ENCODE measurements at places on chromosomes 6 and 20. TPM values are rescaled to one million over a fixed set of nuclear protein-coding genes. Genes with fewer than 3 reads are reported as not detected.

KHDC1 gene
- 2.4 TPM for total RNA-seq

SMOC2 gene
- total RNA-seq: 8.9 TPM

FLRT3 gene
- 124 TPM for total RNA-seq

PRPH2 gene
- 1.9 TPM for total RNA-seq

LPIN3 gene
- total RNA-seq: 10.8 TPM

DNA sequence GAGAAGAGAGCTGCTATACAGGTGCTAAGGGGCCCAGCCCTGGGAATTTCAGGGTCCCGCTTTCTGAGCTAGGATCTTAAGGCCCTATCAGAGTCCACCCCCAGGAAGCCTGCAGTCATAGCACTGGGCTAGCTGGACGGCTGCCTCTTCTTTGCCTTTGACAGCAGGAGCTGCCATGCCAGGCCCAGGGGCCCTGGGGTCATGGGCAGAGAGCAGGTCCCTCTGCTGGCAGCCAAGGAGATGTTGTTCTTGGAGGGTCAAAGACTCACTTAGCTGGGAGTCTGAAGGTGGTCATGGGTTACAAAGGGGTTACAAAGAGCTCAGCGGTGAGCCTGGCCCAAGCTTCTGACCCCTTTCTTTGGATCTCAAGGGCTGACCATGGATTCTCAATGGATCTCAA is 52.7 kb downstream of the RPP21 start:
- no peaks in the 10 kb centered on the region for H3K36me3 ChIP-seq
- DNase-seq: no peak
- H3K27me3 ChIP-seq: peaks cover 50% of the 10 kb centered on the region
- H3K4me3 ChIP-seq: no peak overlapping the region
- no peak overlapping the region for H3K27ac ChIP-seq

GRCh38 chr6:11096109-11096508 is 2.5 kb downstream of the SMIM13 start:
- H3K27me3 ChIP-seq: no peaks in the 10 kb centered on the region
- no peak overlapping the region for H3K27ac ChIP-seq
- no peak overlapping the region for H3K4me3 ChIP-seq
- H3K4me1 ChIP-seq: peaks cover 27% of the 10 kb centered on the region

DNA sequence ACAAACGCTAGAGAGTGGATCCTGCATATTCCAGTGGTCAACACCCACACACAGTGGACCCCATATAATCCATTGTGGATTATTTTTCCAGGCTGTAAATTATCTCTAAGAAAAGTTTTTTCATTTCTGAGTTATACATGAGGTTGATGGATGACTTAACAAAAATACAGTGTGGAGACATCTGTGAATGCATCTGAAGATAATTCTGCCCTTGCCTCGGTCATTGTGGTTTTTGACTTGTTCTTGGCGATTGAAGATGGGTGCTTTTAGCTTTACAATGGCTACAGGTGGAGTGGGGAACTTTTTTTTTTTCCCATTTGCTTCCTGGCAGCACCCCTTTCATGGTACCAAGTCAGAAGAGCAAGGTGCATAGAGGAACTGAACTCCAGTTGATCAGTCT is 242.7 kb downstream of the MYLK4 start:
- DNase-seq: no peak
- no peaks in the 10 kb centered on the region for H3K4me1 ChIP-seq
- H3K4me3 ChIP-seq: no peak overlapping the region
- no peak overlapping the region for H3K27ac ChIP-seq
- no peaks in the 10 kb centered on the region for H3K36me3 ChIP-seq

DNA sequence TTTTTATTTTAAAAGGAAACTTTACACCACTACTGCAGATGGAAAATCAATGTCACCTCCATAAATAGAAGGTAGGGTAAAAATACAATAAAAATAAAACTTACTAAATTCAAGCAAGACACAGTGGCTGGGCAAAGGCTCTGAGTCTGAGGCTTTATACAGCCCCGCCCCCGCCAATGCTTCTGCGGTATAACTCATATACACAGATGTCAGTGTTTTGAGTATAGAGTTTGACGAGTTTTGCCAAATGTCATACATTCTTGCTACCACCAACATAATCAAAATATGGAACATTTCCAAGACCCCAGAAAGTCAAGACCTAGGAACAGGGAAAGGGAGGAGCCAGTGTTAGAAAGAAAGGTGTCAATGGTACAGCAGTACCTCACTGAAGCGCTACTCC is 12.8 kb downstream of the NFATC2 start:
- no peaks in the 10 kb centered on the region for H3K36me3 ChIP-seq
- H3K27ac ChIP-seq: no peak overlapping the region
- no peaks in the 10 kb centered on the region for H3K27me3 ChIP-seq
- no peak for DNase-seq
- H3K4me1 ChIP-seq: peaks cover 36% of the 10 kb centered on the region

DNA sequence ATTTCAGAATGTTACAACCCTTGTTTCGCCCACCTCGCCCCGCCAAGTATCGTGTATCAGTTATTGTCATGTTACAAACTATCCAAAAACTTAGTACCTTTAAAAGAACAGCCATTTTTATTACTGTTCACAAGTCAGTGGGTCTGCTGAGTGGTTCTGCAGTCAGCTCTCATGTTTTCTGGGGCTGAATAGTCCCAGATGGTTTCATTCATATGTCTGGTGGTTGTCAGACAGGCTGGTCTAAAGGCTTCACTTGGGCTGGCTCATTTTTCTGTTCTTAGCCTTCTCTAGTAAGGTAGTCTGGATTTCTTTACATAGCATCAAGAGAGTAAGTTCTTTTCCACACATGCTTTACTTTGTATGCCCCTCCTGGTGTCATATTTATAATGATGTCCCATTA is 8.6 kb downstream of the ZNF292 start:
- H3K4me3 ChIP-seq: no peak overlapping the region
- H3K36me3 ChIP-seq: no peaks in the 10 kb centered on the region
- no peak for DNase-seq
- H3K27me3 ChIP-seq: no peaks in the 10 kb centered on the region
- no peak overlapping the region for H3K27ac ChIP-seq

DNA sequence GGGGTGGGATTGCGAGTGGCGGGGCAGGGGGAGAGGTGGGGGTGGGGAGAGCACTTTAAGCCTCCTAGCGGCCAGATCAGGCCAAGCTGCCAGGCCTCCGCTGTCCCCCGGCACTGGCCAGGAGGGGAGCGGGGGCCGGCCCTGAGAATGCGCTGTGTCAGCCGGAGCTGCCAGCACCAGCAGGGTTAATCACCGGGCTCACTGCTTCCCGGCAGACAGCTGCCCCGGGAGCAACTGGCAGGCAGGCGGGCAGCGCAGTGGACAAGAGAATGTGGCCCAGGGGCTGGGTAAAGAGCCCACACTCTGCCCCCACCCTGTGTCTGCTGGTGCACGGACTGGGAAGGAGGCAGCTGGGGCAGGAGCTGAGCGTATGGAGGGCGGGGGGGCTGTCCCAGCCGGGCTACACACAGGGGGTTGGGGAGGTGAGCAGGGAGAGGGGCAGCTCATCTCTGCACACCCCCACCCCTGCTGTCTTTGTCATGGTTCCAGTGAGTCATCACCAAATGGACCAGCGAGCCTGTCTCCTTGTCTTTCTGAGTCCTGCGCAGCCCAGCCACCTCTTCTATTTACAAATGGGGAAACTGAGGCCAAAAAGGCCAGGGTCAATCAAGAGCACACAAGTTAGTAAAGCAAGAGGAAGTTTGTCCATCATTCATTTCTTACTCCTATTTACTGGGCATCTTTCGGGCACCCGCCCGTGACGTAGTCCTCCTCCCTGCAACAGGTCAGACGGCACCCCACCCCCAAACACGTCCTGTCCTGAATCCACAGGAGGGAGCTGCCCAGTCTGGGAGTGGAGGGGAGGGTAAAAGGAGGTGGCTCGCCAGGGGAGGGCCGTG is 2.1 kb upstream of the LAMA5 start:
- no peaks in the 10 kb centered on the region for H3K36me3 ChIP-seq
- no peaks in the 10 kb centered on the region for H3K27me3 ChIP-seq
- no peak overlapping the region for H3K4me3 ChIP-seq

DNA sequence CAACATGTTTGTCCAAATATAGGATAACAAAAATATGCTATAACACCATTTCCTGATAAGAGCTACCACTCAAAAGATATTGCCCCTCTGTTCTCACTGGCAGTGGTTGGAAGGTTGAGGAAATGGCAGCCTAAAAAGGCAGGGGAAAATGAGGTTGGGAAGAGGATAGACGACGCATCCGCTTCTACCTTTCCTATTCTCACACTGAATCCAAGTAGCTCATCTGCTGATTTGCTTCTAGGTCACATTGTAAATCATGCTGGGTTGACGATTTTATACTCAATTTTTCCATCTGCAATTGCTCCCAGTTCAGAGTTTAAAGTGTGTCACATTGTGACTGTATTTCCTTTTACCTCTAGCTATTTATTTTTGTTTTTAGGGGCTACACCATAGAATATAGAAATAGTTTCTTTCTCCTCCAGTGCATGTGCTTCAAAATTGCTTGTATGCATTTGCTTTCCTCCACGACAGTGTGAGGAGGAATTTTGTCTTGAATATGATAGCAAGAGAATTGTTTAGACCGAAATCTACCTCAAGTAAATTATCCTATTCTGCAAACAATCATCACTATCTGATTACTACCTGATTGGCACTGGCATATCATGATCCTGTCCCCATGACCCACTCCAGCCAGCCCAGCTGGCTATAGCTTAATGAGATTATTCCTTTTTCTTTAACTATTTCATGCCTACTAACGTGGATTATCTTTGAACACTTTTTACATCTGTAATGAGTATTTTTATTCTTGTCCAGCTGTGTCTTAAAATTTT is 179.6 kb upstream of the RAB32 start:
- H3K4me3 ChIP-seq: no peak overlapping the region
- H3K4me1 ChIP-seq: no peaks in the 10 kb centered on the region
- DNase-seq: no peak

Measured in left lung (tissue), 14 donors.